Fibroblast of villous mesenchyme (primary cell): ENCODE measurements at places on chromosomes 3 and 15. TPM values are rescaled to one million over a fixed set of nuclear protein-coding genes. Genes with fewer than 3 reads are reported as not detected.

- DNase-seq = no peak
Observed at GRCh38 chr3:155370764-155371503, 77.5 kb upstream of the STRIT1 start.

- peak; percentile 4 for DNase-seq
Observed at GRCh38 chr15:50120729-50121128, 1.7 kb upstream of the ATP8B4 start.

GRCh38 chr3:44992555-44993470 lies 16.8 kb downstream of the EXOSC7 start:
- DNase-seq = no peak

DNA sequence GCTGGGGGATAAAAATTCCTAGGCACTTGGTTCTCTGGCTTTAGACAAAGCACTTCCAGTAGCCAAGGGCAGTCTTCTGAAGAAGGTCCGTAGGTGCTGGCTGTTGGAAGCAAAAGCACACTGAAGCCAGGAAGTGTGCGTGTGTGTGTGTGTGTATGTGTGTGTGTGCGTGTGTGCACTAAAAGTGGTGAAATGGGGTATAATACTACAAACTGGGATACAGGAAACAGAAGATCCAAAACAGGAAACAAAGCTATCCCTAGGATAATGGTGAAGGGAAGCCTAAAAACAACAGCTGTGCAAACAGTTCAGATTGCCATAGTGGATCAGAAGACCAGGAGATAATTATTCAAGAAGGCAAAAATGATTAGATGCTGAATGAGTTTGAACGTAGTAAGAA lies 103.4 kb downstream of the IL20RB start:
- DNase-seq = no peak

SEMA3G gene
- total RNA-seq = 0.32 TPM in 1 of 2 replicates, not detected in the other
